Activated CD8-positive, alpha-beta memory T cell treated with anti-CD3 and anti-CD28 coated beads for 4 hours (primary cell): ENCODE measurements at places on chromosomes 12 and 14.

DNA sequence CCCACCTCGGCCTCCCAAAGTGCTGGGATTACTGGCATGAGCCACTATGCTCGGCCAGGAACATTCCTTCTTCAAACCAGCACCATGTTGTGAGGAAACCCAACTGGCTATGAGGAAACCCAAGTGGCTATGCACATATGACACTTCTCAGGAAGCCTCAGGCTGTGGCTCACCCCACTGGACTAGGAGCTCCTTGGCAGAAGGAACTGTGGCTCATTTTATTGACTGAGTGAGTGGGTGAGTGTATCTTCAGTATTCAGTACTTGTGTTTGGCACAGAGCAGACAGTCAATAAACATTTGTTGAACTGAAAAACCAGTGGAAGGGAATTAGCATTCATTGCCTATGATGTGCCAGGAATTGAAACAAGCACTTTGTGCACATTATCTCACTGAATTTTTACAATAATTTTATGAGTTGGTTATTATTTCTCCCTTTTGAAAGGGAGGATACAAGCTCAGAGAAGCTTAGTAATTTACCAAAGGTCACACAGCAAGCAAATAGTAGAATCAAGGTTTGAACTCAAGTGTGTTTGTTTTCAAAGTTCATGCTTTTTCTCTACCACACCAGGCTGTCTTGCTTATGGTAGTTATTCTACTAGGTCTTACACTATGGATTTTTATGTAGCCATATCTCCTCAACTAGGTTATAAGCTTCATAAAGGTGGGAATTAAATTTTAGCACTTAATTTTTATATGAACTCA is 121.6 kb downstream of the VEZT start:
- no peak for DNase-seq

- DNase-seq: no peak
These were observed 1.0 kb upstream of the TIMELESS start for GRCh38 chr12:56450241-56450640.

DNA sequence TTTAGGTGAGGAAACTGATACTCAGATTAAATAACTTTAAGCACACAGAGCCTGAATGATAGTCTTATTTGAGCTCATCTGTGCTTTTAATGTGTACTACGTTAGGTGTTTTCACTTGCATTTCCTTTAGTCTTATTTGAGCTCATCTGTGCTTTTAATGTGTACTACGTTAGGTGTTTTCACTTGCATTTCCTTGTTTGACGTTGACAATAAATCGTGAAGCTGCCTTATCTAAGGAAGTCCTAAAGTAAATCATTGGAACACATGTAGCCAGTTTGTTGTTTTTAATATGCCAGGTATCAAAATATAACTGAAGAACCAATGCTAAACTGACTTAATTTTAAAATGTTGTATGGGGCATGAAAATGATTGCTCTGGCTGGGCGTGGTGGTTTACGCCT is 2.0 kb downstream of the RAP1B start:
- no peak for DNase-seq

DNA sequence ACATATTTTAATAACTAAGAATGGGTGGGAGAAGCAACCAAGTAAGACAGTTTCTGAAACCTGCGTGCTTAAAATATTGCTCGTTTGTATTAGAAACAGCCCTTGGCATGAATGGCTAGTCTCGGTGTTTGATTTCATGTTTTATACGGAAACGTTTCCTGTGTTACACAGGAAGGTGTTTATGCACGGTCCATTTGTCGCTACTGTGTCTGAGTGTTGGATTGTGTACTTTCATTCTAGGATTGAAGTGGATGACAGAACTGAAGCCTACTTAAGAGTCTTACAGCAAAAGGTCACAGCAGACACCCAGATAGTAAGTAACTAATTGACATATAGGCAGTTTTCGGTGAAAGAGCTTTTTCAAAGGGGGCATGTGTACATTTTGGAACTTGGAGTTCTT is 19.6 kb downstream of the PIWIL1 start:
- no peak for DNase-seq

- DNase-seq: no peak
These were observed 20.1 kb downstream of the TGFB3 start for GRCh38 chr14:75961662-75962061.

DNA sequence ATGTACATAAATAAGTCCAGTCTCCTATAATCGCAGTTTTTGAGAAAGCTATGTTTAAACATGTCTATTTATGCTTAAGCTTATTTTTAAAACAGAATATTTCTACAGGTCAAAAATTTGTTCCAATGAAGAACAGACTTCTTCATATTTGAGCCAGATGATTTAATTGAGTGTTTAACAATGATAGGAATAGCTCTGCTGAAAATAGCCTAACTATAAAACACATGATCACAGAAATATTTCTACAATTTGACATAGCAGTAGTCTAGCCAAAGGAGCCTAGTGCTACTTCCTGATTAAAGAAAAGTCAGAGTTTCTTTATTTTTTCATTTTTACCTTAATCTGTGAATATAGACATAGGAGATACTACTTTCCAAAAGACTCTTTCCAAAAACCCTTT is 29.4 kb downstream of the DCP1B start:
- DNase-seq: no peak

- no peak for DNase-seq
These were observed 32.4 kb upstream of the BEGAIN start for GRCh38 chr14:100619396-100620254.

- no peak for DNase-seq
These were observed 56.2 kb upstream of the RTRAF start for GRCh38 chr14:51933191-51933590.

DNA sequence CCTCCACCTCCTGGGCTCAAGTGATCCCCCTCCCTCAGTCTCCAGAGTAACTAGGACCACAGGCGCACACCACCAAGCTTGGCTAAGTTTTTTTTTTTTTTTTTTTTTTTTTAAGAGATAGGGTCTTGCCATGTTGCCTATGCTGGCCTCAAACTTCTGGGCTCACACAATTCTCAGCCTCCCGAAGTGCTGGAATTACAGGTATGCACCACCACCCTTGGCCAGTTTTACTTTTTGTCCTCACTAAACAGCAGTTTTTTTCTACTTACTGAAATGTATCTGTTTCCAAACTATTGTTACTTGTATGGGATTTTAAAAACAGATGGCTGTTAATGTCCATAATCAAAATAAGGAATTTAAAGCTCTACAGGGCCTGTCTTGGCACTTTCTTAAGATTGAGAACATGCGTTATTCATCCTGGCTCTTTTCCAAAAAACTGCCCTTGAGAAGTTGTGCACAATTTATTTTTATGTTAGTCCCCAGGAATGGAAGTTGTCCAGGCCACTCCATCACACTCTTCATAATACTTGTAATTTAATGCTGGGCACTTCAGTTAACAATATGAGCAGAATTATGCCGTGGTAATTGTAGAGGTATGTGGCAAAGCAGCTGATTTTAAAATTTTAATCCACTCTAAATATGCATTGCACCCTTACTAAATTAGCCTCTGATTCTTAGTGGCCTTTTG is 51.9 kb upstream of the REP15 start:
- no peak for DNase-seq

DNA sequence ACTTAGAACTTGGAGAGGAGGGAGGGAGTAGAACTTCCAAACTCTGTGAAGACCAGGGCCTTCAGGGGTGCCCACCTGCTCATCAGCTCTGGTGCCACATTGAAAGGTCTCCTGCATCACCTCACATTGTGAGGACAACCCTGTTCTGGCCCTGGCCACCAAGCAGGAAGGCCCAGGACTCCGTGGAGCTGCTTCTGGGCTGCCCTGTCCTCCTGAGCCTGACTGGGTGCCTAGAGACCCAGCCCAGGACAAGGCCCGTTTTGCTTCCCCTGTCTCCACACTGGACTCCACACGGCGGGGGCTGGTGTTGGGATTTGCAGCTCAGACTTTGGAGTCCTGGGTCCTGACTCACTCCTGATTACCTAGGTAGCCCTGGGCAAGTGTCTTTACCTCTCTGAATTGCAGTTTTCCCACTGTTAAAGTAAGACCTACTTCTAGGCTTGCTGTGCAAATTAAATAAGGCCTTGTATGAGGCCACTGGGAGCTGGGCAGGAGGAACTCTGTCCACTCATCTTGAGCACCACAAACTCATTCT is 12.5 kb upstream of the KRT82 start:
- DNase-seq: no peak

DNA sequence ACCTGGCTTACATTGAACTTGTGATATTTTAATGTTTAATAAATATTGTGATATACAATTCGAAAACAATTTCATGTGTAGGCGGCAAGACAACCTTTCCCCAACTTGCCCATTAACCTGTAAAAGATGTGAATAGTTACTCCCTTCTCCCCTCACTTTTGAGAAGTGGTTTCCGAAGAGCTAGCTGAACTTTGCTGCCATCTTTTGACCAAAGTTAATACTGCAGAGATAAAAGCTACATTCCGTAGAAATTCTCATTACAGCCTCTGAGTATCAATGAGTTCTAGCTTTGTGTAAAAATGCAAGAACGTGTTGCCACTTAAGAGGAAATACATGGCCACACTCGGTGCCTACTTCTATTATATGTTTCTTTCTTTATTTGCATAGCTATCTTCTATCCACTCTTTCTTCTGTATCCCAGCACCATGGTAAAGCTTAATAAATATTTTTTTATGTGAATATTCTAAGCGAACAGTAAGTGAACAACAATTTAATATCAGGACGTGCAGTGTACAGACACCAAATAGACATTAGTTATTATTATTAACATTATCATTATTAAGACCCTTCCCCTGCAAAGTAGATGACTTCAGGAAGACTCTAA is 105.1 kb upstream of the TMEM260 start:
- no peak for DNase-seq

- DNase-seq: no peak
These were observed 81.2 kb downstream of the PCNX1 start for GRCh38 chr14:70988452-70988851.

- DNase-seq: no peak
These were observed 436 bp downstream of the ASB2 start for GRCh38 chr14:93975791-93976476.

DNA sequence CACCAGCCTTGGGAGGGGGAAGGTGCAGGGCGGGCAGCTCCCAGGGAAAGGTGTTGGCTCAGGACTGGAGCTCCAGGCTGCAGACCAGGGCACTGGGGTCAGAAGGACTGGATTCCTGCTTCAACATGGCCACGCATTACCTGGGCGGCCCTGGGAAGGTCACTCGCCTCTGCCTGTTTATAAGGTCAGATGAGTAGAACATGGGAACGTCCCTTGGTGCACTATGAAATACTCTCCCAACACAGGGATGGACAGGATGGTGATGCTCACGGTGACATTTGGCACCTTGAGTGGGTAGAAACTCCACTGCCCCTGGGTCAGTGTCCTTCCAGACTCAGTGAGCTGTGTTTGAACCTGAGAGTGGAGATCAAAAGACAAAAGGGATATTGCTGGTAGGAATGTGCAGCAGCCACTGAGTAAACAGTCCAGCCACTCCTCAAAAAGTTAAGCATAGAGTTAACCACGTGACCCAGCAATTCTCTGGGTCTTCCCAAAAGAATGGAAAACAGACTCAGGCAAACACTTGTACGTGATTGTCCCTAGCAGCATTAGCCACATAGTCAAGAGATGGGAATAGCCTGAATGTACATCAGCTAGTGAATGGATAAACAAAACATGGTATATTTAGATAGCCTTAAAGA is 9.1 kb upstream of the BDKRB2 start:
- DNase-seq: no peak

GRCh38 chr14:59075506-59075905 is 113.0 kb upstream of the DAAM1 start:
- no peak for DNase-seq

- DNase-seq: no peak
These were observed 5.0 kb downstream of the CARMIL3 start for GRCh38 chr14:24056800-24057184.

DNA sequence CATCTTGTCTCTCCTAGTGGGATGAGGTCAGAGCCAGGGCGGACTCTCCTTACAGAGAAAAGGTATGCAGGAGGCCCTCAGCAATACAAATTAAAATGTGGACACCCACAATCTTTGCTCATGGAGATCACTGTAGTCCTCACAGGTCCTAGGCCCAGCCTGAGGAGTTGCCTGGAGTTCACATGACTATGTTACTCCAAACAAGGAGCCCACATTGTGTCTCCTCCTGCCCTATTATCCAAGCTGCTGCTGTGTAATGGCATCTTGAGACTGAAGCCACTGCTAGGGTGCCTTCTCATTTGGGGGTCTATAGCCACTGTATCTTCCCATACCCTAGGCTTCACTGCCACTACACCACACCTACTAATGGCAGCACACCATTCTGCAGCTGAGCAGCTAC is 11.0 kb downstream of the OR4K1 start:
- DNase-seq: no peak

- DNase-seq: no peak
These were observed 546.2 kb upstream of the ATP2B1 start for GRCh38 chr12:90254796-90255195.

DNA sequence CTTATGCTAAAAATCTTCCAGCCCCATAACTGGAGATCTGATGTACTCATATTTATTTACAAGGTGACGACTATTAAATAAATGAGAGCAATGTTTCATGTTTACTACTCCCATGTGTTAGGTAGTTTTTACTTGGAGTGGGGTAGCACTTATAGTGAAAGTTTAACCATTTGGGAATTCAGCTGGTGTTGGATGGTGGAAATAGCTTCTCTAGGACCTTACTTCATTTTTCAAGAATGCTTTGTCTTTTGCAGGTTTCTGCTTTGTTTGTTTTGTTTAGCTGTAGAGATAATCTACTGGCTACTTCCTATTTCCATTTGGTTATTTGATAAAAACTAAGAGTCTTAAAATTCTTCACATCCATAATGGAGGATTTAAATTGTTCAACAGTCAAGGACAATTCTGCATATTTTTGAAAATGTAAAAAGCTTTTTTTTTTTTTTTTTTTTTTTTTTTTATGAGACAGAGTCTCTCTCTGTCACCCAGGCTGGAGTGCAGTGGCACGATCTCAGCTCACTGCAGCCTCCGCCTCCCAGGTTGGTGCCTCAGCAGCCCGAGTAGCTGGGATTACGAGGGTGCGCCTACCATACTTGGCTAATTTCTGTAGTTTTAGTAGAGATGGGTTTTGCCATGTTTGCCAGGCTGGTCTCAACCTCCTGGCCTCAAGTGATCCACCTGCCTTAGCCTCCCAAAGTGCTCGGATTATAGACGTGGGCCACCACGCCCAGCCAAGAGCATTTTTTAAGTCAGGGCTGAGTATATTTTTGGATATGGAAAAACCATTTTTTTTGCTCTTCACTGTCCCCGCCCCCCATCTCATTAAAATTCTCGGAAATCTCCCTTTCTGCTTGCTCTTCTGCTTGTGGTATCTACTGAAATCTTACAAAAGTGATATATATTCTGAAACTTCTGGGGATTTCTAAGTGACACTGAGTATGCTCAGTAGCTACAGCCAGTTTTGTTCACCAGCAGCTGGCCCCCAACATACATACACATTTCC is 1.4 kb upstream of the ABCD2 start:
- DNase-seq: no peak

DNA sequence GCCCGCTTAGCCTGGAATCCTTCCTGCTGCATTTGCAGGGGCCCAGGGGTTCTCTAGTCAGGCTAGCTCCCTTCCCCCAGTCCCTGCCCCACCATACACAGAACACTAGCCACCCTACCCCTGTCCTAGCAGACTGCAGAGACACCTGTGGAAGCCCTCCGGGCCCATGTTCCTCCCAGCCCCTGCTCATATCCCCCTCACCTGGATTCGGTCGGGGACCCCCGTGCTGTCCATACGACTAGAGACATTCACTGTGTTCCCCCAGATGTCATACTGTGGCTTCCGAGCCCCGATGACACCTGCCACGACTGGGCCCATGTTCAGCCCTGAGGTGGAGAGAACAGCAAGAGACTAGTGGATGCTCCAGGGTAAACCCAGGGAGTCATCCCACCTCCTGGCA is 20.2 kb downstream of the ADCY6 start:
- DNase-seq: no peak
